Right kidney (tissue), 9 donors: ENCODE measurements at places on chromosomes 4 and X.

DNA sequence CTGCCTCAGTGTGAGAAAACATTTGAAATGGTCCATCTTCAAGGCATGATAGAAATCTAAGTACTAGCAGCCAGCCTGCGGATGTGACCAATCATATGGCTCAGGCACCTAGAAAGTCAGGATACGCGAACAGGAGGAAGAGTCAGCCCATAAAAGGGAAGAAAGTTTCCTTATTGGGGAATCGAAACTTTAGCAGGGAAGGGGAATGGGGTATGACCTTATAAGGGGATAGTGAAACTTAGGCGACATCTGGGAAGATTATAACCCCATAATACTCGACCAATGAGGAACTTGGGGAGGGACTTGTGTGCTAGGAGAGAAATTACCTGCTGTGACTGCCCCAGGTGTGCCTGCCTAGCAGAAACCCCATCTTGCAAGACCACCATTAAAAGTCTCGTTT lies 26.2 kb upstream of the PYURF start:
- no peak for DNase-seq

DNA sequence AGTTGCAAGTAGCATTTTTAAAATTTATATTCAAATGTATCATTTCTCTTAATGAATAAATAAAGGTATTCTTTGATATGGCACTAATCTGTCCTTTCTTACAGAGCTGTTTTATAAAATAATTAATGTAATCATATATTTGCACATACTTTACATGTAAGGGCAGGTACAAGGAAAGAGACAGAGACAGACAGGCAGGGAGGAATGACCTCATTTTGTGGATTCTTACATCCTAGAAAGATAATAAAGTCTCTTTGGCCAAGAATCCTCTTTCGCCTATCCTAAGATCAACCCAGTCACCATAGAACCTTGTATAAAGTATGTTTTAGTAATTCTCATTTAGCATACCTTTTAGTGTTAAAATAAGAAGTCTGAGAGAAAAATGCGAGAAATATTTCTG lies 98.5 kb upstream of the CTSO start:
- no peak for DNase-seq

DNA sequence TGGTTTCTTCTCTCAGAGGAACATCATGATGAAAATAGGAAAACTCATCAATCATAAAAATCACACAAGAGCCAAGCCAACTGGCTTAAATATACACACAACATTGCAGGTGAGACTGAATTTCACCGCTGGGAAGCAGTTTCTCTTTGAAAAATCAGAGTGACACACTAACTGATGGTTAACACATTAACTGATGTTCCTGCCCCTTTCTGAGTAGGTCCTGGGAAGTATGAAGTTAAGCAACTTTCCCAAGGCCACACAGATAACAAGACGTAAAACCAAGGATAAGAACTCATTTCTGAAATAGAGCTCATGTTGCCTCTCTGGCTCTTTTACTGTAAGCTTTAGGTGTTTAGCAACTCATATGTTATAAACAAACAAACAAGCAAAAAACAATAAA lies 813.7 kb upstream of the HS3ST1 start:
- no peak for DNase-seq

GRCh38 chr4:157885811-157886210 lies 287.0 kb downstream of the GASK1B start:
- no peak for DNase-seq

- DNase-seq = no peak
These were observed 187.3 kb downstream of the MAB21L2 start for GRCh38 chr4:150769248-150769647.

GRCh38 chr4:47714269-47714668 lies 123.6 kb downstream of the CORIN start:
- DNase-seq = no peak

DNA sequence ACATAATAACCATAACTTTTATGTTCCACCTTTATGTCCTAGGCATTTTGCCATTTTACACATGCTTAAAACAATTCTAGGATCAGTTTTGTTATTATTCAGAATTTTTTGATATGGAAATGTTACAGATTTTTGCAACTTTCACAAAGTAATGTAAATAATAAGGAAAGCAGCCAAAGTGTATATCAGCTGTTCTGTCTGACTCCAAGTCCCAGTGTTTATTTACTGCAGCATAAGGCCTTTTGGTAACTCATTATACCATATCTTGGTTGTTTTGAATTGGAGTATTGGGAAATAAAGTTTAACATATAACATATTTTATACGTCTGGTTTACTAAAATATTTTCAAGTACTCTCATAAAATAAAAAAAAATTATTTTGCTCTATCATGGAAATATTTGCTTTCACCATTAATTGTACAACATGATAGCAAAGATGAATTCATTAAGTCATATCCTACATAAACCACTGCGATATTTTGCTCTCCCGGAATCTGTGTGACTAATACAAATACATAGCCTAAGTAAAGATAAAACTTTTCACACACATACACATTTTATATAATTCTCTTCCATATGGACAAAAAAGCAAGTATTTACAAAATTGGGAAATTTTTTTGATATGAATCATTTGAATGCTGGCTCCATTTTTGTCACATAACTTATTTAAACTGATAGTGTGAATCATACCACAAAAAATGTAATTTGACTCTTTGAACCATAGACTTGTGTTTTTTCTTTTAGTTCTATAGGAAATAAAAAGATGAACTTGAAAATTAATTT lies 399.0 kb downstream of the PABPC4L start:
- DNase-seq = no peak

DNA sequence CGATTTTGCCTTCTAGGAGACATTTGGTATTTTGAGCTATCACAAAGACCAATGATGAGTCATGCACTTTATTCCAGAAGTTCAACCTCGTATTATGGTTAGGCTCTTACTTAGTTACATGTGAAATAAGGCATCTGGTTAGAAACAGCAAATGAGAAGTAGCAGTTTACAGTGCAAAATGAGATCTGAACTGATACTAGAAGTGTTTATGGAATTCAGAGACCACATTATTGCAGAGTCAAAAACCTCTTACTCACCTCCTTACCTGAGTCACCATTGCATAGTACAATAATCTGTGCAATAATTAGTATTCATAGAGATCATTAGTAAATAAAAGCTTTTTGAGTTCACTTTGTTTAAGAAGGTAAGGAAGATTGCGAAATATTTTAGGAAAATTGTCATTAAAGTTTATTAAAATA lies 38.7 kb downstream of the SEC24B start:
- DNase-seq = no peak

DNA sequence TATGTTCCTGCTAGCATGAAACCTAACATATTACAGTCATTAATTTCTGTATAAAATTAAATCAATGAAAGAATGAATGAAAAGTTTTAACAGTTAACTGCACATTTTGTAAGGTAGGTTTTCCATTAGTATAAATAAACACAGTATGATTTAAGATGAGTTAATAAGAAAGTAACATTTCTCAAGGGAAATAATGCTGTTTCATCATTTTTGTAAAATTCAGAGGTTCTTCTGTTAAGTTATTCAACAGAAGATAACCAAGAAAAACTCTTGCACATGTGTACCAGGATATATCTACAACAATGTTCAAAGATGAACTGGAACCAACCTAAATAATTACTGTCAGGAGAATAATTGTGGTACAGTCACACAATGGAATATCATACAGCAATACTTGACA lies 88.6 kb downstream of the NEK1 start:
- DNase-seq = no peak

- no peak for DNase-seq
These were observed 51.1 kb upstream of the UGT8 start for GRCh38 chr4:114547340-114548134.

DNA sequence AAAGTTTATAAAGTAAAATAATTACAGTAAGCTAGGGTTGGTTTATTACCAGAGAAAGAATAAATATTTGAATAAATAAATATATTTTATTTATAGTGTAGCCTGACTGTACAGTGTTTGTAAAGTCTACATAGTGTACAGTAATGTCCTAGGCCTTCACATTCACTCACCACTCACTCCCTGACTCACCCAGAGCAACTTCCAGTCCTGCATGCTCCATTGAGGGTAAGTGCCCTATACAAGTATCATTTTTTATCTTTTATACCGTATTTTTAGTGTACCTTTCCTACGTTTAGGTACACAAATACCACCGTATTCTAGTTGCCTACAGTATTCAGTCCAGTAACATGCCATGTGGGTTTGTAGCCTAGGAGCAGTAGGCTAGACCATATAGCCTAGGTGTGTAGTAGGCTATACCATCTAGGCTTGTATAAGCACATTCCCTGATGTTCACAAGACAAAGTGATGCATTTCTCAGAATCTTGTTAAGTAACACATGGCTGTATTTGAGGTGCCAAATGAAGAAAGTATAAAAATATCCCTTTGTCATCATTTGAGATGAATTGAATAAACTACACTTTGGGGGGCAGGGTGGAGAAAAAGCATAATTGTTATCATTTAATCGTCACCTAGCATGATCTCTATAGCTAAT lies 14.7 kb upstream of the KLHL8 start:
- DNase-seq = no peak

DNA sequence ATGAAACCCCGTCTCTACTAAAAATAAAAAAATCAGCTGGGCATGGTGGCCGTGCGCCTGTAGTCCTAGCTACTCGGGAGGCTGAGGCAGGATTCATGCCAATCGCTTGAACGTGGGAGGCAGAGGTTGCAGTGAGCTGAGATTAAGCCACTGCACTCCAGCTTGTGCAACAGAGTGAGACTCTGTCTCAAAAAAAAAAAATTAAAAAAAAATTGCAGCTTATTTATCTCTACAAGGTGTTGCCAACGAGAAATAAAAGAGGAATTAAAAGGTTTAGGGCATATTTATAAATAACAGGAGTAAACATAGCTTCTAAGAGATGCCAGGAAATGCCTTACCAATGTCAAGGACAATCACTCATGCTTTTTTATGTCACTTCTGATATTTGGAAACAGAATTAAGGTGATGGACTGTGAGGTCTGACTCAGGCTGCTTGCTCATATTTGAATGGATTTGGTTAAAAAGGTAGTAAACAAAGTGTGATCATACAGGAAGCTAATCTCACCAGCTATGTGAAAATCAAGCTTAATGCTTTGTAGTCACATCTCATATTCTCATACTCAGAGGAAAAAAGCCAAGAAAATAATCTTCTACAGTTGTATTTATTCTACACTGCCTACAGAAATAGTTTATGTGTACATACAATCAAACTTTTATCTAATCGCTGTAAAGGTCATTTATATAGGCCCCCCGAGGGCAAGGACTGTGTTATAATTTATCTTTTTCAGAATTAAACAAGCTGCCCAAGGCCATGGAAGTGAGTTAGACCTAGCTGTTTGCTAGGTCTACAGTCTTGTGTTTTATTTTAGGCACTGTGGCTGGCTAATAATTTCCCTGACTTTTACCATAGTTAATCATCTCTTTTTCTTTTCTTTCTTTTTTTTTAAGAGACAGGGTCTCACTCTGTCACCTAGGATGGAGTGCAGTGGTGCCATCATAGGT lies 61.1 kb upstream of the RBMX start:
- DNase-seq = no peak

DNA sequence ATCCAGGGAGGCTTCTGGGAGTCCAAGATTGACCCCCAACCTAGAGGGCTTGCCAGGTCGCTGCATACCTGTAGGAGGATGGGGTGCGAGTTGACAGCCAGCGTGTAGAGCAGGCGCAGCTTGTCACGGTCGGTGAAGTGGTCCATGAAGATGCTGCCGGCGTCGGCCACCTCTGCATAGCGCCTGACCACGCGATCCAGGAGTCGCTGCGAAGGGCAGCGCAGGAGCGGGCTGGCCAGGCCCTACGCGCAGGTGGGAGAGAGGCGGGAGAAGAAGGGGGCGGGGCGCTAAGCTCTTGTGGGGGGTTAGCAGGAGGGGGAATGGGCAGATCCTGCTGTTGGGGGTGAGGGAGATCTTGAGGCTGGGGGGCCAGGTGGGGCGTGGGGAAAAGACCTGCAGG lies 43.0 kb downstream of the DIPK2B start:
- no peak for DNase-seq

DNA sequence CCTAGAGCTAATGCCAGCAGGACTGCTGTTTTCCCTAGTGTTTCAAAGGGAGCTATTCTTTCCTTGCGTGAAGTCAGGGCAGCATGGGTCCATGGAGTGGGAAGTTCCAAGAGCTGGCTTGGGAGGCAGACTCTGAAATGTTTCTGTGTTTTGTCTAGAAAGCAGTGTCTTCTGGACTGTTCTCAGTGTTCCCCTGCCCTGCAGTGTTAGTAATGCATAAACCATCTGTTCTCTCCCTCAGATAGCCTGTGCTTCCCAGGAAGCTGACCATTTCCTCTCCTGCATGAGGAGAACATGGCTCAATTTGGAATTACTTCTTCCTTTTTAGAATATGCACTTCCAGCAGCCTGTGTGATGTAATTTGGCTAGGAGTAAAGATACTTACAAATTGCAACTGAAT lies 116.7 kb upstream of the CXCL13 start:
- no peak for DNase-seq

DNA sequence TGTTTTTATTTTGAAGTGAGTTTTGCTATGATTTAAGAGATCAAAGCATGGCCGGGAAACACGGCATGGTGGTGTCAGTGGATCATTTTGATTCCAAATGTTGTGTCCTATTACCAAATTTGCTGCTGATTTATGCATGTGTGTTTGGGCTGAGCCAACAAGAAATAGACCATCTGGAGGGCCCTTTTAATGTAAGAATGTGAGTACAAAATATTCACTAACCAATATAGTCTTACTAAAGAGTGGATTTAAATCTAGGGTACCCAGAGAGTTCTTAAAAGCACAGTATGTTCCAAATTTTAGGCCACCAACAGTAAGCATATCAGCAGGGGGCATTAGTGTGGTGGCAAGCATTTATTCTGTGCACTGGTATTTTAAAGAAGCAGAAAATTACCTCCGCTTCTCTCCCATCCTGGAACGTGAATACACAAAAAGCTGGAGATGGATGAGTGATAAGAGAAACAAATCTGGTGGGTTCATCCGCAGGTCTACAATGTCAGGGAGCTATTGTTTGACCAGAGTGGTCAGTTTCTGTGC lies 444.4 kb upstream of the IGFBP7 start:
- DNase-seq = peak; percentile 8

DNA sequence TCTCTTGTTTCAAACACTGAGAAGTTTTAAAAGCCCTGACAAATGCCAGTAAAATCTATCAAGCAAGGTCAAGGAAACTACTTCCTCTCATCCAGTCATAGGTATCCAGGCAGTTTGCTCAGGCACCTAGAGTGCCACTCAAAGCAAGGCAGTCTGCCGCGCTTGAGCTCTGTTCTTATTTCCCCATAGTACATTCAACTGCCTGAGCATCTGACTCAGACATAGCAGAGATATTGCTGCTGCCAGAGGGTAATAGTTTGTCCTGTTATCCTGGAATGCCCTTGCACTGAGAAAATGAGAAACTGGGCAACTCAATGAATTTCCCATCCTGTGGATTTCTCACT lies 16.1 kb upstream of the ATP8A1 start:
- no peak for DNase-seq

DNA sequence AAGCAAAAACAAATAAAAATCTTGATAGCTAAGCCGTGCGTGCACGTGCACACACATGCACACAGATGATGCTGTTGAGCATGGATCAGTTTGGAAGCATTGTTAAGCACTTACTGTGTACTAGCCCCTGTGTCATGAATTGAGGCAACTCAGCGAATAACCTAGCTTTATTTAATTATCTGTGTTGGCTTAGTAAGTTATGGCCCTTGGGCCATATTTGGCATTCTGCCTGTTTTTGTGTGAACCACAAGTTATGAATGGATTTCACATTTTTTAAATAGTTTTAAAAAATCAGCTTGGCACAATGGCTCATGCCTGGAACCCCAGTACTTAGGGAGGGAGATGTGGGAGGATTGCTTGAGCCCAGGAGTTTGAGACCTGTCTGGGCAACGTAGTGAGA lies 113.6 kb upstream of the CBLL2 start:
- no peak for DNase-seq

GRCh38 chrX:26915064-26915463 lies 548.1 kb downstream of the PPP4R3C start:
- DNase-seq = no peak

- no peak for DNase-seq
These were observed 83.2 kb downstream of the AREG start for GRCh38 chr4:74528178-74528577.
